ENCODE measurements at places on chromosomes 6 and 20.

DNA sequence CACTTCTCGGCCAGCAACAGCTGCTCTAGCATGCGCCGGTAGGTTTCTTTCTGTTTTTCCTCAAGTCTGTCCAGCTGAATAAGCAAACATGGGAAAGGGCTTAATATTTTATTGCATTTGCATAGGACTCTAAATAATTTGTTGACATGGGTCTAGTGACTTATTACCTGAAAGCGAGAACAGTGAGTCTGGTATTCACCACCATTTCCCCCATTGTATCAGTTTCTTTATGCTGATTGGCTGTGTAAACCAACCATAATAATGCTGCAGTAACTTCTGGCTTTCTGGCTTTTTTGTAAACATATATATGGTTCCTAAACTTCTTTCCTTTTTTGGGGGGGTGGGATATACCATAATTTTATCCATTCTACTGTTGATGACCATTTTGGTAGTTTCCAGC is 69.1 kb upstream of the TMEM30A start:
- DNase-seq, result no peak

DNA sequence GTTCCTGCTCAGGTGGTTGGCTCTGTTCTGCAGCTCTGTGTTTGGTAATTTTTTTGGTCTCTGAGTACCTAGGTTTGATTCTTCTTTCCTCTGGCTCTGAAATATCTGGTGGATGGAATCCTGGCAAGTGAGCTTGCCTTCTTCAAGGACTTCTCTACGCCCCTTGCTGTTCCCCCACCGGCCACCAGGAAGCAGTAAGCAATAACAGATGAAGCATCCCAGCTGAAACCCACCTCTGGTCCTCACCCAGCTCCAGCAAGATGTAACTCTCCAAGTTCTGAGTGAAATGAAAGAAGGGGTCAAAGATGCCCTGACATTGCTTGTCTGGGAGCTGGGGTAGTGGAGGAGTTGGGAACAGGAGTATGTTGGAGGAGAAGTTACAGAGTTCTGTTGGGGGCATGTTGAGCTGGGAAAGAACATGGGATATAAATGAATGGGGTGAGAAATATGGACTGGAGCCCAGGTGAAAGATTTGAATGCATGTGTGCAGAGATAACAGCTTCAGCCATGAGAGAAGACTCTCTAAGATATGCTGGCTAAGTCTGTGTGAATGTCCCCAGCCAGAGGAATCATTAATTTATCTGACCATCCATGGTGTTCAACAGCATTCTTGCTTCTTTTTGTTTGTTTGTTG is 51.3 kb upstream of the GLP1R start:
- no peak for DNase-seq

- no peak for DNase-seq
These were observed 192.3 kb downstream of the C6orf118 start for GRCh38 chr6:165117121-165117520.

GRCh38 chr6:146785001-146785585 is 186.3 kb downstream of the ADGB start:
- DNase-seq, result no peak

- no peak for DNase-seq
These were observed 96.2 kb downstream of the SESN1 start for GRCh38 chr6:108998485-108998884.

GRCh38 chr20:50837532-50838321 is 42.9 kb downstream of the BCAS4 start:
- DNase-seq, result no peak

DNA sequence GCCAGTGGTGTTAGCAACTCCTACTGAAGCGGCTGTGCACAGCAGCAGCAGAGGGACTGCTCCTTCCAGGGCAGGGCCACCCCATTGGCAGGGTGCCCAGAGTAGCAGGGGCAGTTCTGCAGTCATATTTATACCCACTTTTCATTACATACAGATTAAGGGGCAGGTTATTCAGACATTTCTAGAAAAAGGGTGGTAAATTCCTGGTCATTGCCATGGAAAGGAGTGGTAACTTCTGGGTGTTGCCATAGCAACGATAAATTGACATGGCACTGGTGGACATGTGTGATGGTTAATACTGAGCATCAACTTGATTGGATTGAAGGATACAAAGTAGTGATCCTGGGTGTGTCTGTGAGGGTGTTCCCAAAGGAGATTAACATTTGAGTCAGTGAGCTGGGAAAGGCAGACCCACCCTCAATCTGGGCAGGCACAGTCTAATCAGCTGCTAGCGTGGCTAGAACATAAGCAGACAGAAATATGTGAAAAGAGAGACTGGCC is 45.0 kb downstream of the IYD start:
- no peak for DNase-seq

- no peak for DNase-seq
These were observed 15.6 kb downstream of the HAO1 start for GRCh38 chr20:7924692-7925091.

DNA sequence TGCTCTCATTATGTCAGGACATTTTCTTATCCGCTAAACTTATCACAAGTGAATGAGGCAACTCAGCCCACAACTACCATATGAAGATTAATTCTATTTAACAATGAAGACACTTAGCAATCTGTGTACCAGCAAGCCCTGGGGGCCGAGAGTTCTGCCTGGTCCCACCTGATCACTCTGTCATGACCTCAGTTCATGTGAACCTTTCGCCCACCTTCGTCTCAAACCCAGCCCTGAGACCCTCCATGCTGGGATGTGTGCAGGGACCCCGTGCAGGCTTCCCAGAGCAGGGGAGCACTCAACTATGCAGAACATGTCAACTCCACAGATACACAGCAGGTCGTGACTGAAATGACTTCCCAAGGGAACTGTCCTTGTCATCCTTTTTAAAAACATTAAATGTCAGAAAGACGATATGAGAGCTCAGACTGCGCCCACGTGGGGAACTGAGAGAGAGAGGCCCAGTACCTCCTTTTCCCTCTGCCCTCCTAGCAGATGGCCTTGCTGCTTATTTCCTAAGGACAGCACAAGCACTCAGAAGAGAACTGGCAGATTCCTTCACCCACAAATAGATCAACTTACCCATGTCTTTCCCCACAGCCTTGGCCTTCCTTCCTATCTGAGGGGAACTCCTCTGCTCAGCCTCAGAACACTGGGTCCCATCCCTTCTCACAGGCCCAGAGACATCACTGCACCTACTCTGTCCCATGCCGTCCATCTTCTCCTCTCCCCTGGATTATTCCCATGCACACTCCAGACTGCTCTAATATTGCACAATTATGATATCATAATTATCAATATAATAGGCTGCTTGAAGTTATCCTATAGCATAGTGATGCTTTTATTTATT is 11.5 kb downstream of the ABHD12 start:
- no peak for DNase-seq
